ENCODE measurements at places on chromosomes 7 and 10. TPM values are rescaled to one million over a fixed set of nuclear protein-coding genes. Genes with fewer than 3 reads are reported as not detected.
A peak's percentile ranks its signal among the peaks of the same experiment; 100 is the strongest.

- DNase-seq: no peak
Observed at GRCh38 chr7:129793506-129794310, 159.1 kb downstream of the UBE2H start.

- no peak for DNase-seq
Observed at GRCh38 chr10:49614242-49615198, 683 bp downstream of the CHAT start.

GJD4 gene
- not detected for total RNA-seq

DNA sequence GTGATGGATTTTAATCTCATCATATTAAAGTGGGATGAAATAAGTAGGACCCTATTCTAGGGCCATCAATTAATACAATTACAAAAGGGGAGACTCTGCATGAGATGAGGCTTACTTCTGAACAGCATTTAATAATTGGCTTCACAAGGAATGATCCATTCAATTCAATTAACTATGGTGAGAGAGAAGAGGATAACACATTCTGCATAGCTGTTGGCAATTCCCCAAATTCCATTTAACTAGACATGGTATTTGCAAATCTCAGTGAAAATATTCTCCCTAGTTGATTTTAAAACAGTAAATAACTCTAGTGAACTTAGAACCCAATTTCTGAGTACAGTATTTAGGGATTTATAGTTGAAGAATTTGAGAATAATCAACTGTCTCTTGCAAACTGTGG lies 145.3 kb downstream of the NOC3L start:
- no peak for DNase-seq

DNA sequence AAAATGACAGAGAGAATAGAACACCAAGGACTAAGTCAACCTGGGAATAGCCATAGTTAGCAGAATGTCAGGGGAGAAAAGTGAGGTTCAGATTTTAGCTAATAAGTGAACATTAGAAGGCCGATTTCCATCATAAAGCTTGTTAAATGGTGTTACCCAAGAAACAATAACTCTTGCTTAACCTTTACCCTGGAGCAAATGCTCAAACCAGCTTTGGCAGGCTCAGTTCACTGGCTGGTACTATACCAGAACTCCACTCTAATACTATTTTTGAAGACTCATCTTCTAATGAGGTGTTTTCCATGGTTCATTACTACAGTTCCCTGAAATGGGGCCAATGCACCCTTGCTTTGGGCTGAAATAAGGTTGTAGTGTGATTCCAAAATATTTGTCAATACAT lies 61.3 kb downstream of the RNLS start:
- DNase-seq: no peak

GRCh38 chr10:86681047-86681446 lies 12.7 kb downstream of the LDB3 start:
- DNase-seq: peak; percentile 84

GRCh38 chr10:3758491-3758970 lies 26.5 kb downstream of the KLF6 start:
- DNase-seq: no peak
